Pancreas (tissue), 10 donors: ENCODE measurements at places on chromosomes 5 and 9. TPM values are rescaled to one million over a fixed set of nuclear protein-coding genes. Genes with fewer than 3 reads are reported as not detected.

Gene ZNF454
- polyA plus RNA-seq = 1.6 TPM

Gene KIF27
- 1.4 TPM for polyA plus RNA-seq

Gene ALDOB
- 593 TPM for polyA plus RNA-seq

Gene HACD4
- polyA plus RNA-seq = 0.23 TPM

Gene AFAP1L1
- polyA plus RNA-seq = 1.7 TPM

Gene SOX30
- polyA plus RNA-seq = not detected

Gene ZNF483
- 1.1 TPM for polyA plus RNA-seq

Gene GDA
- 11.6 TPM for polyA plus RNA-seq

Gene AK8
- polyA plus RNA-seq = 1.0 TPM

Gene PCDHGC3
- polyA plus RNA-seq = 23.1 TPM
